Liver (tissue), 10 donors: ENCODE measurements at places on chromosomes 6 and 20. TPM values are rescaled to one million over a fixed set of nuclear protein-coding genes. Genes with fewer than 3 reads are reported as not detected.

Gene BMP2
- 2.0 TPM for polyA plus RNA-seq

Gene HLA-DQA2
- 0.32 TPM for polyA plus RNA-seq

GRCh38 chr20:35575958-35576357, 34.1 kb downstream of the ERGIC3 start:
- no peak overlapping the region for H3K27ac ChIP-seq
- H3K36me3 ChIP-seq = no peaks in the 10 kb centered on the region
- H3K27me3 ChIP-seq = no peaks in the 10 kb centered on the region
- DNase-seq = no peak
- no peak overlapping the region for H3K4me3 ChIP-seq

Gene FGD2
- 4.6 TPM for polyA plus RNA-seq

Gene CPXM1
- polyA plus RNA-seq = 0.10 TPM

Gene CAP2
- polyA plus RNA-seq = 2.5 TPM

- no peak for DNase-seq
- peaks cover 32% of the 10 kb centered on the region for H3K4me1 ChIP-seq
- peak overlapping the region; percentile 95 for H3K27ac ChIP-seq
These were observed 15.7 kb upstream of the SIRT5 start for GRCh38 chr6:13558718-13559117.

GRCh38 chr6:45012687-45013086, 315.4 kb upstream of the RUNX2 start:
- no peak for DNase-seq
- H3K27ac ChIP-seq = no peak overlapping the region
- no peaks in the 10 kb centered on the region for H3K4me1 ChIP-seq
- peaks cover 4% of the 10 kb centered on the region for H3K36me3 ChIP-seq
- no peak overlapping the region for H3K4me3 ChIP-seq
- no peaks in the 10 kb centered on the region for H3K27me3 ChIP-seq
